T1000 (cell line): ENCODE measurements at places on chromosomes 2 and 18.

DNA sequence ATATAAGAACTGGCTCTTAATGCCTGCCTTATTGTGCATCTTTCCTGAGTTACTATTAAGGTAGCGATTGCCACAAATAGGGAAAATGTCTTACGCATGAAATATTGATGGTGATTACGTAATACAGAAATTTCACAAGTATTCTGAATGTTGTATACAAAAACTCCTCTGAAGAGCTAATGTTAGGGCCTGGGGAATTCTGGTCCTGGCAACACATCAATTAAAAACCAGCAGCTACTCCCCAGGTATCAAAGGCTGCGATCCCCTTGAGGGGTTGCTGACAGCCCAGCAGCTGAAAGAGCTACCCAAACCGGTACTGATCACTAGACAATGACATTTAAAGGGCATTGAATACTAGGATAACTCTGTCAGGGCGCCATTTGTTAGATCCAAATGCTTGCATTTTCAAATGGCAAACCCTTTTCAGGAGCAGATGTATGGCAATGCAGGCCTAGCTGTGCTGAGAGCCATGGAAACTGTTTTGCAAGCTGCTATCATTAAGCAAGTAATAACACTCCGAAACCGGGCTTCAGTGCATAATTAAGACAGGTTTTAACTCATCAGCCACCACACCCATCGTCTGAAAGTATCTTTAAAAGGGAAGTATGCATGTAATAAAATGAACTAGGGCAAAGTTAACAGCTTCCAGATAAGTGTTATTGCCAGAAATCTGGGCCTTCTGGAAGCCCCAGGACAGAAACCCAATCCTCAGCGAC lies 78.4 kb downstream of the CLHC1 start:
- no peak for DNase-seq

DNA sequence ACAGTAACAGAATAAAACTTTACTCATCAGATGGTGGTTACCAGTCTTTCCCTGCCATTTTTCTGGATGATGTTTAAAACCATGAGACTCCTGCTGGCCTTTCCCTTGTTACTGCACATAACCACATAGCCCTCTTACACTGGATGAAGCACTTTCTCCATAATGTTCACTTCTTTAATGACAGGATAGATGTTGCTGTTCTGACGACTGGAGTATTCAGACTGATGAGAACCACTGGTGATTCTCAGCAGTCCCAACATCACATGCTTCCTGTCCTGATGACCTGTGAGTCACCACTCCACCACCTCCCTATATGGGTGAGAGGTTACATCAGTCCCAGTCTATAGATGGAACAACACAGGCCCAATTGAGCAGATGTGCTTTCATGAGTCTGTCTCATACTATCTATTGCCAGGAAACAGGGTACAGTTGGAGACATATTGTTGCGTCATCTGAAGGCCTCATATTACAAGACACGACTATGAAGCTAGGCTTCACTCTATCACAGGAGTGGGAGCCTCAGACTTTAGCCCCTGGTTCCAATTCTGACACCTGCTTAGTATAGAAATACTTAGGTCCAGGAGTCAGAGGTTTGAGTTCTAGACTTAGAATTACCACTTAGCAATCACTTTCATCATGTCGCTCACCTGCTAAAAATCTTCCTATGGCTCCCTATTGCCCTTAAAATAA lies 145.7 kb upstream of the KLF7 start:
- peak; percentile 31 for DNase-seq

GRCh38 chr18:51342815-51343214 lies 145.3 kb upstream of the MEX3C start:
- DNase-seq, result no peak

GRCh38 chr2:25168256-25169072 lies at the start of gene POMC:
Gene POMC (minus strand): TSS chr2:25168580. CDS start chr2:25164772, 3,808 bp downstream.
- no peak for DNase-seq

DNA sequence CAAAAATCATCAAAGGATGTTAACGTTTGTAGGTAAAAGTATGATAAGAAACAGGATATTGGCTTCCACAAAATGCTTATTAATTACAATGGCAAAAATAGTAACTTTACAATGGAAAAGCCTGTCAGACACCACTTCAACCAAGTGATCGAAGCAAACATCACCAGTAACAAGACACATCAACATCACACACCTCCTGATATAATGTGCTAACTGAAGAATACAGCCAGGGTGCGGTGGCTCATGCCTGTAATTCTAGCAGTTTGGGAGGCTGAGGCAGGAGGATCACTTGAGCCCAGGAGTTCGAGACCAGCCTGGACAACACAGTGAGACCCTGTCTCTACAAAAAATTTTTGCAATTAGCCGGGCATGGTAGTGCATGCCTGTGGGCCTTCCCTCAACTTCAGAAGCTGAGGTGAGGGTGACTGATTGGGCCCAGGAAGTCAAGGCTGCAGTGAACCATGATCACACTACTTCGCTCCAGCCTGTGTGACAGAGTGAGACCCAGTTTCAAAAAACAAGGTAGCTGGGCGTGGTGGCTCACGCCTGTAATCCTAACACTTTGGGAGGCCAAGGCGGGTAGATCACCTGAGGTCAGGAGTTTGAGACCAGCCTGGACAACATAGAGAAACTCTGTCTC lies 15.0 kb downstream of the MGAT4A start:
- no peak for DNase-seq

DNA sequence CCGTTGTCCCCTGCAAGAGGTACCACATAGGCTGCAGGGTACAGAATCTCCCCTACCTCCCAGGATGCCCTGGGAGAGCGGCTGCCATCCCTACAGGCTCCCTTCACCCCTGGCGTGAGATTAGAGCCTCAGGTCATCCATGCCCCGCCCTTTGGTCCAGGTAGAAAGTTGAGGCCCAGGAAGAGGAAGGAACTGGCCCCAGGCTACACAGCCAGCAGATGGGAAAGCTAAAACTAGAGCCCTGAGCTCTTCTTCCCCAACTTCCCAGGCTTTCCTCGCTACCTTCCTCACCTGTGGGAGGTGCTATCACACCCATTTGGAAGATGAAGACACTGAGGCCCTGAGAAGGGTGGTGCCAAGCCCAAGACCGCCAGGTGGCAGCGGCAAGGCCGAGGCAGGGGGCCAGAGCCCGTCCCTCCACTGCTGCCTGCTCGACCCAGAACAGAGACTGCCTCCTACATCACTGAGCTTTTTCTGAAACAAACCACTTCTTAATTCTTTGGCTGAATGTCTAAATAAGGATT lies 25.8 kb downstream of the CIB4 start:
- DNase-seq, result no peak

- no peak for DNase-seq
Measured at GRCh38 chr2:43905871-43906270, 67.1 kb downstream of the ABCG8 start.

DNA sequence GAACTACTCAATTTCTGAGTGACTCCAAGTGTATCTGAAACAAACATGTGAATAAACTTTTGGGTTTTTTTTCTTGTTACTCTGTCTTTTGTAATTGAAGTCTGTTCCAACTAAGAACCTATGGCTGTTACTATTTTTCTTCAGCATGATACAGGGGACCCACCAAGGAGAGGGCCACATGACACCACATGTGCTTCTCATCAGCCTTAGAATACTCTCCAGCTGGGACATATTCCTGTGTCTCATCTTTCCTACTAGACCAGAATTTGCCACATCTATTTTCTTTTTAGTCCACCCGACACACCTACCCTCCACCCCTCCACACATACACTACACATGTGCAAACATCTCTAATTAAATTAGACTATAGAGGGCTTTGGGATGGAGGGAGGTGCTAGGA lies 191.7 kb upstream of the NDUFV2 start:
- DNase-seq, result no peak

GRCh38 chr18:46480226-46480625 lies 176.8 kb downstream of the LOXHD1 start:
- DNase-seq, result no peak

- DNase-seq, result no peak
Measured at GRCh38 chr2:70978341-70979179, at the start of gene ANKRD53. Gene ANKRD53 (plus strand): TSS chr2:70978630. CDS start chr2:70978646, 16 bp downstream.

GRCh38 chr2:170276925-170277629 lies 99.1 kb downstream of the MYO3B start:
- no peak for DNase-seq

- DNase-seq, result no peak
Measured at GRCh38 chr2:239805414-239805813, 219.7 kb downstream of the NDUFA10 start.

- DNase-seq, result no peak
Measured at GRCh38 chr2:154614906-154615305, 83.6 kb upstream of the KCNJ3 start.

- DNase-seq, result no peak
Measured at GRCh38 chr2:16091576-16092282, 151.4 kb downstream of the MYCN start.
